ENCODE measurements at places on chromosomes 4 and X.

DNA sequence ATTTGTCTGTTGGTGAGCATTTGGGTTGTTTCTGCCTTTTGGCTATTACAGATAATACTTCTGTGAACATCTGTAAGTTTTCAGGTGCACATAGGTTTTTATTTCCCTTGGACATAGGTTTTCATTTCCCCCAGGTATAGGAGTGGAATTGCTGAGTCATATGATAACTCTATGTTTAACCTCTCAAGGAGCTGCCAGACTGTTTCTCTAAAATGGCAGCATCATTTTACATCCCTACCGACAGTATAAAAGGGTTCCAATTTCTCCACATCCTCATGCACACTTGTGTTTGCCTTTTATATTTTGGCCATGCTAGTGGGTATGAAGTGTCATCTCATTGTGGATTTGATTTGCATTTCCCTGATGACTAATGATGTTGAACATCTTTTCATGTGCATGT lies 53.5 kb downstream of the TMEM164 start:
- no peak for DNase-seq

DNA sequence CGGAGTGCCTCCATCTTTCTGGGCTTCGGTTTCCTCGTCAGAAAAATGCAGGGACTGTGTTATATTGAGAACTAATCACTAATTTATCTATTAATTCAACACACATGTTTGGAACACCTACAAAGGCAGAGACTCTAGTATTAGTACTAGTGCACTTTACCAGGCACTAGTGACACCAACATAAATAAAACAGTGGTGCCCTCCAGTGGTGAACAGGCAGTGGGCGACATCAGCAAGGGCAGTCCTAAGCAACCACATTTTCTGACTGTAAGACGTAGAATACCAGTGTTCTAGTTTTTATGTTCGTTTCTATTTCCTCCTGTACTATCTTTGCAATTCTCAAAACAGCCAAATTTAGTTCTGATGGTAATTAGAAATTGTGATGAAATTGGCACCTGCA lies 69.1 kb upstream of the UCP1 start:
- peak; percentile 16 for DNase-seq

GRCh38 chrX:125131164-125131563 lies 188.5 kb upstream of the TEX13C start:
- no peak for DNase-seq

- DNase-seq = no peak
Observed at GRCh38 chrX:122703762-122704161, 480.3 kb upstream of the GRIA3 start.

DNA sequence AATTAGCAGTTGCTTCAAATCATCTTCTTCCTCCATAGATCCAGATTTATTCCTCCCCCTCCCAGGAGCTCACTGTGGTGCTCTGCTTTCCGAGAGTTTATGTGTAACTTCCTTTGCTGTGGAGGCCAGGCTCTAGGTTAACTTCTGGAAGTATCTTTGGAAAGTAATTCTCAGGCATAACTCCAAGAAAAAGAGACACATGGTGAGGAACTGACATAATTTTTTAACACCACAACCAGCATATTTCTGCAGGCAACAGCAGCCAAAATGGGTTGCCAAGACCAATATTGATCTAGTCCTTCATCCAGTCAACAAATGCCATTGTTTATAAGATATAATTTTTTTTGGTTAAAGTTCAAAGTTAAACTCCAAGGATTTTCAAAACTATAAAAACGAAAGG lies 114.5 kb upstream of the RBPJ start:
- no peak for DNase-seq

GRCh38 chr4:121226362-121226761 lies 62.2 kb upstream of the TNIP3 start:
- no peak for DNase-seq

DNA sequence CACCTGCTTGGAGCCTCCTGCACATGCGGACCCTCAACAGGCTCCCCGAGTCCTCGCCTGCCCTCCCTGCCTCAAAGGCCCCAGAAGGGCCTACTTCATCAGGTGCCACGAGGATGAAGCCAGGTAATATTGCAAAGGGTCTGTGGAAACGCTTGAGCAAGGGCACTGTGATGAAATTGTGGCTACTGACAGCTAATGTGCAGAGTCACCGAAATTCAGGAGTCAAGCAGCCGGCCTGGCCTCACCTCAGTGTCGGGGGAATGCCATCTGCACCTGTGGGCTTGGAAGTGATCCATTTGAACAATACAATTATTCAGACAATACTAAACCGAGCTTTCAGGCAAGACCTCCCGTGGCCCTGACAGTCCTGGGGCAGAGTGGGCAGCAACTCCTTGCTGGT lies 3.1 kb upstream of the FGFR3 start:
- DNase-seq = no peak

GRCh38 chrX:123732670-123733363 lies at the start of gene THOC2:
THOC2 (minus strand) TSS chrX:123733052; CDS start chrX:123733022, 30 bp downstream.
- peak; percentile 67 for DNase-seq

DNA sequence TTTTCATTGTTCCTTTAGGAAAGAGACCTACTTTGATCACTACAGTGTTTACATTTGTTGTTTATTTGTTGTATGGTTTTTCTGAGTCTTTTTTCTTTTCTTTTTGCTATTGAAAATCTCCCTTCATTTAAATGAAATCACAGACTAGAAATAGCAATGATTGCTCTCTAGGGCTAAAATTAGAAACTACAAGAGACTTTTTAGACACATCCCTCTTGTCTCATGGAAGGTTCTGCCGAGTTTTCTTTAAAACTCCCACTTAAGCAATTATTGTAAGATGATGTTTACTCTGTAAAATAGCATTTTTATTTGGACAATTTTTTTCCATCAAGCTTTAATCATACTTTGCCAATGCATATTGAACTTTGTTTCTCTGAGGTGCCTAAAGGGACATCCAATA lies 136.6 kb downstream of the PALLD start:
- DNase-seq = no peak

DNA sequence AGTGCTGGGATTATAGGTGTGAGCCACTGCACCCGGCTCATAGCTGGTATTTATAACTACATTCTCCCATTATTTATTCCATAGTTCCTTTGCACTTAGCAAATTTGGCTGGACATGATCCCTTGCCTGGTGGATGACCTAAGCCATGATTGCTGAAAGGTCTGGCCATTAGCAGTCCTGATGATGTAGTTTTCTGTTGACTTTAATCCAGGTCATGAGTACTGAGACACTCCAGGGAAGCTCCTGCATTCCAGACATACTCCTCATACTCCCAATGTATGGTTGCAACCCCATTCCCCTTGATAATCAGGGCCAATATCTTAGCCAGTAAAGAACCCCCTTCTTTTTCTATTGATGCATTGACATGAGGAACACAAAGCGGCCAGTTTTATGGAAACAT lies 24.4 kb upstream of the MGST2 start:
- no peak for DNase-seq

DNA sequence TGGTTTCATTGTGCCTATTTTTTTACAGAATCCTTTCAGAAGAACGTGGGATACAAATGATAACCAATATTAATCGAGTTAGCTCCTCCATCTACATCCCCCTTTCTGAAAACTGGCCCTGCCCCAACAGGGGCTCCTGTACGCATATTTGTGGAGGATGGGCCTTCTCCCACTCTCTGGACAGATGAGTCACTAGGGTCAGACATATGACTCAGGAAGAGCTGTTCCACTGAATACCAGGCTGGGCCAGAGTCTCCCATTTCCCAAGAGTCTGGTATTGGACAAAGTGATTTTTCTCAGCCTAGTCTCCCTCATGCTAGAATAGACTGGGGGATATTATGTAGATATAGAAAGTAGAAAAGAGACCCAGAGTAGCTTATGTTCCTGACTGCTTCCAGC lies 142.4 kb downstream of the TSPAN5 start:
- DNase-seq = peak; percentile 23
